Hematopoietic multipotent progenitor cell treated with erythropoietin and hydrocortisone succinate and interleukin-3 and kit ligand, for 17 days (in vitro differentiated cells): ENCODE measurements at places on chromosomes 4 and X.

GRCh38 chr4:17577665-17578481 lies 875 bp downstream of the LAP3 start:
- peak; percentile 44 for DNase-seq

- DNase-seq = no peak
These were observed 29.5 kb downstream of the TFDP3 start for GRCh38 chrX:133188631-133189030.

GRCh38 chr4:138859254-138859653 lies 156.3 kb upstream of the NOCT start:
- DNase-seq = no peak

GRCh38 chr4:22201256-22201655 lies 252.7 kb upstream of the KCNIP4 start:
- DNase-seq = no peak

DNA sequence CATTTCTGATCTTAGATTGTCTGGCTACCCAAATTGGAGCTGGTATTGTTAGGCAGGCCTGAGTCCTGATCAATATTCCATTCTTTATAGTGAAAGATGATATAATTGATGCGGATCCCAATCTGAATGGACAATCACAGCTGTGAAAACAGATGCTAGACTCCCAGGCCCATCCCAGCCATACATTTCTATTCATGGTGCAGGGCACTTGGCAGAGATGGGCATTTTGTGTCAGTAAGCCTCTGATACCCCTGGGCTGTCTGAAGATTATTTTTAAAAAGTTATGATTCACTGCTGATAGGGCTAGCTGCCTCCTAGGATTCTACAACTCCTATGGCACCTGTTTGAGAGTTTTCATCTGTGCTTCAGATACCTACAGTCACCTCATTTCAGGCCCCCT lies 61.2 kb upstream of the TSPAN7 start:
- no peak for DNase-seq

DNA sequence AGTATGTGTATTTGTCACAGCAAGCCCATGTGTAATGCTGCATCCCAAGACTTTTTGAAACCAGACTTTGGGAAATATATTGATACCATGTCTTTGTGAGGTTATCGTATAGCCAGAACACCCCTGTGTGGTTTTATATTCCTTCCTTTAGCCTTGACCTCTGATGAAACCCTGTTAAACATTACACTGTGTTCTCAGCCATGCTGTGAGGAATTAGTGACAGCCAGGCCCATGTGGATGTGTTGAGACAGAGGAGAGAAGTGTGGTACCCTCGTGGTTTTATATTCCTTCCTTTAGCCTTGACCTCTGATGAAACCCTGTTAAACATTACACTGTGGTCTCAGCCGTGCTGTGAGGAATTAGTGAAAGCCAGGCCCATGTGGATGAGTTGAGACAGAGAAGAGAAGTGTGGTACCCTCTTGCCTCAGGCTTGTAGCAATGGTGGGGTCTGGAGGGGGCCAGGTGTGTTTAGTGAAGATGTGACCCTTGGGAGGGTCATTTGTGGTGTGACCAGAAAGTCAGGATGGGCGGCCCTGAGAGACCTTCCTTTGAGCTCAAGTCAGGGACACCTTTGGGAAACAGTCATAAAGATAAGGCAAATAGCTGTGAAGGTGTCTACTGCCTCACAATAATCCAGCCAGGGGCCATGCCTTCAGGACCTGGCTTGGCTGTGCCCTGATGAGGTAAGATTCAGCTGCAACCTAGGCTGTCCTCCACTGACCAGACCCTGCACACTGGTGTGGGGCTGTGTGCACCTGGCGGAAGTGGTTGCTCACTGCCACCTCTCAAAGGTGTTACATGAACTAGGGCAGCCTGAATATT lies 110.0 kb downstream of the IRF2 start:
- no peak for DNase-seq

DNA sequence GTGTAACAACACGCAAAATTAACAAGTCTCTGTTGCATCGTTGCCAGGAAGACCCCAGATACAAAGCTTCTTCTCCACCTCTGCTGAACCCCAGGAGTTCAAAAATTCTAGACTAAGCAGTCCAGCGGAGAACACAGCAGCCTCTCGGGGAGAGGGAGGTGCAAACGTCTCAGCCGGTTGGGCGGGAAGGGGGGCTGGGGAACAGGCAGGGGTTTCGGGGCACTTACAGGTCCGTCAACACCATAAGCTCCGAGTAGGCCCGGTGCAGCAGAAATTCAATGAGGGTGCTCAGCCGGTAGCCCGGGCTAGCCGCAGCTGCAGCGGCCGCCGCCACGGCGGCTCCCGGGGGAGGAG lies 394 bp downstream of the MED14 start:
- DNase-seq = no peak

- DNase-seq = no peak
These were observed 8.9 kb downstream of the ZIC3 start for GRCh38 chrX:137574784-137575293.

- no peak for DNase-seq
These were observed 64.1 kb downstream of the USP46 start for GRCh38 chr4:52595001-52595400.

- no peak for DNase-seq
These were observed 97.3 kb downstream of the SHROOM4 start for GRCh38 chrX:50716706-50717105.

DNA sequence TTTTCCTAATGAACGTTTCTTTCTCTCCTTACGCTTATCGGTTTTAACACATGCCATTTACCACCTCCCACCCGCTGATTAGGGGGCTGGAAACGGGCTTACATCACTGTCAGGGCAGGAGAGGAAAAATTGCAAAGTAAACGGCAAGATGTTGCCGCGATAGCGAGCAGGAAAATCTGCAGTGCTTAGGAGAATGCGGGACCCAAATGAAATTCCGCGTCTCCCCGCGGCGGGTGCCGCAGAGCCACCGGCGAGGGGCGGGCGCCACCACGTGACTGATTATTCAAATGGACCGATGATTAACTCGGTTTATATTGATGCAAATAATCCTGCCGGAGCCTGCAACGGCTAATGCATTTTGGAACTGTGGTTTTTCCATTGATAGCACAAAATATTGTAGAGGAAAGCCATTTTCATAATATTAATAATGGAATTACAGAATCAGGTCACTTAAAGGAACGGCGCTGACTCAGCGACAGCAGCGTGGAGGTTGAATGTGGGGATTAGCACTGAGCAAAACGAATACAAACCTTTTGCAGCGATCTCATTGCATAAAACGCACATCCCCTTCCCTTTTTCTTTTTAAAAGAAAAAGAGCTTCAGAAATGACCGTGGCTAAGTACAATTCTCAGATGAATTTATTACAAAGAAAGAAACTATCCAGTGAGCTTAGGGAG lies 224.2 kb downstream of the STIM2 start:
- DNase-seq = no peak

DNA sequence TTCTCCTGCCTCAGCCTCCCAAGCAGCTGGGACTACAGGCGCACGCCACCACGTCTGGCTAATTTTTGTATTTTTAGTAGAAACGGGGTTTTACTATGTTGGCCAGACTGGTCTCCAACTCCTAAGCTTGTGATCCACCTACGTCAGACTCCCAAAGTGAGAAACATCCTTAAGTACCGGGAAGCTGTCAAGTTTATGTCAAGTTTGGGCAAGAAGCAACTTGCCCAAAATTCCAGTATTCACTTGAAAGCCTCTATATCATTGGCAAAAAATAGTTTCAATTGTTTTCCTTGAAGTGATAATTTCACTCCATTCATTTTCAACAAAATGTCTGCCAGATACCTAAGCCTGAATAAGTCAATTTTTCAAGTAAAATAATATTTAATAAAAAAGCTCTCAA lies 370.0 kb downstream of the FBXO8 start:
- DNase-seq = no peak

- DNase-seq = no peak
These were observed 16.0 kb upstream of the MID1 start for GRCh38 chrX:10636337-10636736.

DNA sequence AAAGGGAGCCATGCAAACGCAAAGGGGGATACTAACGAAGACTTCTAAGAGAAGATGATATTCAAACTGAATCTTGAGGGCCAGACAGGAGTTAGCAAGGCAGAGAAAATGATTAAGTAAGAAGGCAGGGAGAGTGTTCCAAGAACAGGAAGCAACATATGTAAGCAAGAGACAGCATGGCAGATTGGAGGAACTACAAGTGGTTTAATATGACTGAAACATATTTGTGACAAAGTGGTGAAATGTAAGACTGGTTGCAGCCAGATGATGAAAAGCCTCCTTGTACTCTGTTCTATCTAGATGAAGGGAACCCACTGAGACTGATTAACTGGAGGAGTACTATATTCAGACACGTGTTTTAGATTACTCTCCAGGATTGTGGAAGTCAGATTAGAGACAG lies 116.6 kb upstream of the DIAPH2 start:
- DNase-seq = no peak

- DNase-seq = no peak
These were observed 22.0 kb upstream of the SUPT20HL2 start for GRCh38 chrX:24335871-24336270.

- no peak for DNase-seq
These were observed 10.6 kb upstream of the BCOR start for GRCh38 chrX:40108162-40108958.

GRCh38 chr4:146381263-146381872 lies 140.4 kb downstream of the SLC10A7 start:
- no peak for DNase-seq

DNA sequence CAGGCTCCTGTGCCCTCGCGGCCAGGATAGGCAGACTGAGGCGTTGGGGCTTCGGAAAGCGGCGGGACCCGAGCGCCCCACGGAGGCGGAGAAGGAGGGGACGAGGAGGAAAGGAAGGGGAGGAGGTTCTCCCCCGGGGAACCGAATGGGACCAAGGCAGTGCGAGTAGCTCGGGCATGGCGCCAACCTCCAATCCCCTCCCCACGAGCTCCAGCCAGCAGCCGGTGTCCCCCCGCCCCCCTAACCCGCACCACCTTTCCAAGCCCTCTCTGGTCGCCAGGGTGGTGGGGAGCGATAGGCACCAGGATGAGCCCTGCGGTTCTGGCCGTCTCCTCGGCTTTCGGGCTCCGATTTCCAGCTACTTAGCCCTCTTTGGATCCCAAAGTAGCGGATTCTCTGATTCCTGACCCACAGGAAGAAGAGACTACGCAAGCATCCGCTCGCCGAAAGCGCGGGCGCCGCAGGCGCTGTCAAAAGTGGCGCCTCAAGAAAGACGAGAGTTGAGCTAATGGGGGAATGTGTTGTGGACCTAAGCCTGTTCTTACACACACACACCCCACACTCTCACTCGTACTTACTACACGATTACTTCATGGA lies 15.2 kb upstream of the ZIC3 start:
- no peak for DNase-seq

DNA sequence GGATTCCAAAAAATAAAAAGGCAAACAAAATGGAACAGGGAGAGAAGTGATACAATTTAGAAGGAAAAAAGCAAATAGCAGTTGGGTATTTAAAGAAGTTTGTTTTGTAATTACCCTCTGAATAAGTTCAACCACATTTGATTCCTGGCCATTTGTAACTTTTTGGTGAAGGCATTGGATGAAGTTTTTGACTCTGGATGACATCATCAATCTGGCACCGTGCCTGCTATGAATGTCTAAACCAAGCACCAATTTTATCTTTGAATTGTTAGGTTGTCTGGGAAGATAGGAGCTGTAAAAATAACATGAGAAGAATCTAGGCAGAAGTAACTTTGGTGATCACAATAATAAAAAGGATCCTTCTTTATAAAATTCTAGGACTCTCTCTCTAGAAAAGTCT lies 29.5 kb downstream of the TMPRSS11A start:
- no peak for DNase-seq

- no peak for DNase-seq
These were observed 101.5 kb upstream of the C1GALT1C1 start for GRCh38 chrX:120731386-120731785.

- DNase-seq = no peak
These were observed 75.3 kb downstream of the AKAP4 start for GRCh38 chrX:50125480-50125879.

DNA sequence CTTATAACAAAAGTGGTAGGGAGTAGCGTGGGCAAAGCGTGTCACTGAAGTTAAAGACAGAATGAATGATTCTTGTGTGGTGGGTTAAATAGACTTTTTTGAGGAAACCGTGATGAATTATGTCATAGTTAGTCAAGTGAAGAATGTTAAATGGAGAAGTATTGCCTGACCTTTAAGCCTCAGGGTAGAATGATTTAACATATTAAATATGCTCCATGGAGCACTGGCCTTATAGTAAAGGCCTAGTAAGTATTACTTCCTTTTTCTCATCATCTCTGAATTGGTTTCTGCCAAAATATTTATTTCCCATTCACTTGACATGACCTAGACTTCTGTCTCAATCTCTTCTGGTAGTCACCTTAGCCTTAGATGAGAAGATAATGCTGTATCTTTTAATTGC lies 23.7 kb downstream of the MAGEB1 start:
- DNase-seq = no peak

DNA sequence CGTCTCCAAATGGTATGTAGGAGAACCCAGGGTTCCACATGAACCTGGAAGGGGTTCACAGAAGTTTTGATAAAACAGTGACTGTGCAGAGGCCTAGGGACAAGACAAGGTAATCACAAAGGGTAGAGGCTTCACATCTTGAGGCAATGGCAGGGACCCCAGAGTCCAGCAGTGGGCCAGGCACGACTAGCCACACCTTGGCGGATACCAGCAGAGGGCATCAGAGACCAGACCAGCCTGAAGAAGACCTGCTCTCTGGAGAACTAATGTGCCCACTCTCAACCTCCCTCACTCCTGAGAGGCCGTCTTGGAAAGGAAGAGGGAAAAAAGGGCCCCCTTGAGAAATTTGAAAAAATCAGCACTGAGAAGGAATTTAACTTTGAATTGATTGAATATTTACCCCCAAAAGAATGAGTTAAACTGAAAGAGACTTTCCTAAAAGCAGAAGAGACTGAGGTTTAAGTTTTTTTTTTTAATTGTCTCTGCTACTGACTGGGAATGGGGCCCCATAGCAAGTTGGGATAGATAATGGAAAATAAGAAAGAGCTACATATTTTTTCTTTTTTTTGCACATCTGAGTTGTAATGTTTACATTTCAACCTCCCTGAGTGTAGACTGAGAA lies 243.8 kb upstream of the JADE1 start:
- peak; percentile 19 for DNase-seq

- DNase-seq = no peak
These were observed 1.9 kb downstream of the EFNB1 start for GRCh38 chrX:68830419-68831404.

DNA sequence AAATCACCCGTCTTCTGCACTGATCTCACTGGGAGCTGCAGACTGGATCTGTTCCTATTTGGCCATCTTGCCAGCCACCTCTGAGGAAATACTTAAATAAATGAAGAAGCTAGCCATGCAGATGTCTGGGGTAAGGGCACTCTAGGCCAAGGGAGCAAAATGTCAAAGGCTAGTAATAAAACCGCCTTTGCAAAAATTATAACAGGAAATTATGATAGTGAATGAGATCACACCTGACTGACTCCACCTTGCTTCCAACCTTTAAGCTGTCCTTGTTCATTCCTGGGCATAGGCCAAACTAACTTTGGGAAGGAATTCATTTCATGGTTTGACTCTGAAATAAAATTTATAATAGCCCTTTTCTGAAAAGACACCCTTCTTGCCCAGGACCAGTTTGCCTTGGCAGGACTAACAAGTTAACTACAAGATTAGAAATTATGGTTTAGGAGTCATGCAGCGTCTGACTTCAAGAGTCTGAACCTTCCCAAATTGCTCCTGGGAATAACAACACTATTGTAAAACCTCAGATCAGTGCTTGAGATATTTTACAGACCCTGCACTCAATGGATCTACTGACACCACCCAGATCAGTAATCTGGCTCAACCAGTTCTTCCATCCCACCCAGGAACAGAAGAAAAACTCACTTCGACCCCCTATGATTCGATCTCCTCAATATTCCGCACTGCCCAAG lies 246.9 kb upstream of the HDX start:
- DNase-seq = no peak
